ENCODE measurements at places on chromosomes 5 and 9.
A peak's percentile ranks its signal among the peaks of the same experiment; 100 is the strongest.

DNA sequence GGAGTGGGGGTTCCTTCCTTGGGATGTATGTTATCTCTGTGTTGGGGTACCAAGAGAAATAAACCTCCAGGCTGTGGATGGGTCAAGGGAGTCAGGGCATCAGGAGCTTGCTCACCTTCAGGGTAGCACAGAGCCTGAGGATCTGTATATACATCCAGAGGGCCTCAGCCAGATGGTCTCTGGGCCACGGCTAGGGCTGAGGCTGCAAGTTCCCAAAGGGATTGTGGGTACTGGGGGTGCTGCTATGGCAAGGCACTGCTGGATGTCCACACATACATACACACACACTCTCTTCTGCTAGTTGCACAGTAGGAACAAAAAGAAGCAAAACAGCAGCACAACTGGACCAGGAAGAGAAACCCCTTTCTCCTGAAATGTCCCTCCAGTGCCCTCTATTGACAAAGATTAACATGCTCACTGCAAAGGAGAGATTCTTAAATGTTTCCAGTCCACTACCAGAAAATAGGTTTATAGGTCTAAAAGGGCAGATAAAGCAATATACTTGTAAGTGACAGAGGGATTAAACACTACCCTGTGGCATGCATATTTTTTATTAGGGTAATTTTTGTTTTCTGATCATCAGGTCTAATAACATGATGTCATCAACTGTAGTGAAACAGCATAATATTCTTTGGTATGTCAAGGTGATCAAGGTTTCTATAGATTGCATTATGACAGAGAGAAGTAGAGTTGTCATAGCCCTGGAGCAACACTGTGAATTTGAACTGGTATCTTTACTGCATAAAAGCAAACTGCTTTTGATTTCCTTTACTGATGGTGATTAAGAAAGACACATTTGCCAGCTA, 56.3 kb upstream of the KCNN2 start:
- no peak for DNase-seq

- DNase-seq = no peak
Measured at GRCh38 chr9:27549196-27549755, 19.7 kb upstream of the MOB3B start.

DNA sequence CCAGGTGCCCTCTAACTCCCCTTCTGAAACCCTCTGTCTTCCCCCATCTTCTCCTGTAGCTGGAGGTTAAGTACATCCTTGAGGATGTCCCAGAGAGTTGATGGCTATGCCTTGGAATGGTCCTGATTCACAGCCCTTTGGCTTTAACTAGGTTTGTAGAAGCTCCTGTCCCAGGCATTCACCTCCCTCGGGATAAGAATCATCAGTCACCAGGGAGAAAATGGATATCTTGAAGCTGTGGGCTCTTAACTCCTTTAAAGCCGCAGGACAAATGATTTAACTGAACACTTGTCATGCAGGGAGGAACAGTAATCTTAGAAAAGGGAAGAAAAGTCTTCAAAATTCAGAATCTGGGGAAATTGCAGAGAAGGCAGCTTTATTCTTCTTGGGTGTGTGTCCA, 139.9 kb downstream of the PSAT1 start:
- DNase-seq = no peak

DNA sequence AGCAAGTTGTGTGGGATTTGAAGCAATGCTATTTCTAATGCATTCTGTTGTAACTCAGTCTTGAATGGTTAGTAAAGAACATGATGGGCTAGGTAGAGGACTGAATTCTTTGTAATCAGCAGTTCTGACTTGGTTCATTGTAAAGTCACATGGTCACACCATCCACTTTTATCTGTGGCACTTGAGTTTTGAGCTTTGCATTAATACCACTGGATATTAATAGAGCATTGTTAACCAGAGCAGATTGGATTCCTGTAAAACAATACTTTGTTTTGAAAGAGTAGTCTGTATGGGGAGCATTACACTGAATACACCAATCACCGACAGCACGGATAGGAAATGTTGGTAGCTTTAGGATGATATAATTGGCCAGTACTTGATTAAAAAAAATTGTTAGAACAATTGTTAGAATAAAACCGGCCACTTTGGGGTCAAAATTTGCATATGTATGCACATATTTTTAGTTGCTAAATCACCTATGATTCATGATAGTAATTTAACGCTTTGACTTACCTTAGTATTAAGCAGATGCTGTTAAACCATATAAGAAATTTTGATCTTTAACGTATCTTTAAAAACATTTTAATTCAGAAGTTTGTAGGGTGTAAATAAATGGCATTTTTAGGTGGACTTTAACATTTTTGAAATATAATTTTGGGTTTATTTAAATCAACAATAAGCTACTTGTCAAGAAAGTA, 17.4 kb downstream of the SLC12A2 start:
- DNase-seq = no peak

DNA sequence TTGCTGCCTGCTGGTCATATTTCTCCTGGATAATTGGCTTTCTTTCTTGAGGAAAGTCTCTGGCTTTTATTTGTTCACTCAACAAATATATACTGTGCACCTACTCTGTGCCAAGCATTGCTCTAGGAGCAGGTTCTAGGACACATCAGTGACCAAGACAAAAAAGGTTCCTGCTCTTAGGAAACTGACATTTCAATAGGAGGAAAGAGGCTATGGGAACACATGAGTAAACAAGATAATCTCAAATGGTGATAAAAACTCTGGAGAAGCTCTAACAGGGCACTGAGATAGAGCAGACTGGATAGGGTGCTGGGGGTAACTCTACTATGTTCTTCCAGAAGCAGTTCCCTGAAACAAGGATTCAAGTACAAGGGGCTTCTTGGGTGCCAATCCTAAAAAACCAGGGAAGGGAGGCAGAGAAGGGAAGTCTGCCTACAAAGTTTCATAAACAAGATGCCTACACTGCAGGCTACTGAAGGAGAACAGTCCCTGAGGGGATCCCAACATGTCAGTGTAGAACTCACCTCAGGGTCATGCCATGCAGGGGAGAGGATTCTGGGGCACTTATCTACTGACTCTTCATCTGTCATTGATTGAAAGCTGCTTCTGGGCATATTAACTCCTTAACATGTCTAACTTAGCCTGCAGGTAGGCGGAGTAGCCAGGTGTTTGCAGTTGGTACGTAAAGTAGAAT, 181.3 kb downstream of the GRIA1 start:
- DNase-seq = no peak

GRCh38 chr9:1216532-1216931, 166.4 kb downstream of the DMRT2 start:
- DNase-seq = no peak

GRCh38 chr9:123657941-123658340, 272.0 kb downstream of the DENND1A start:
- DNase-seq = no peak

DNA sequence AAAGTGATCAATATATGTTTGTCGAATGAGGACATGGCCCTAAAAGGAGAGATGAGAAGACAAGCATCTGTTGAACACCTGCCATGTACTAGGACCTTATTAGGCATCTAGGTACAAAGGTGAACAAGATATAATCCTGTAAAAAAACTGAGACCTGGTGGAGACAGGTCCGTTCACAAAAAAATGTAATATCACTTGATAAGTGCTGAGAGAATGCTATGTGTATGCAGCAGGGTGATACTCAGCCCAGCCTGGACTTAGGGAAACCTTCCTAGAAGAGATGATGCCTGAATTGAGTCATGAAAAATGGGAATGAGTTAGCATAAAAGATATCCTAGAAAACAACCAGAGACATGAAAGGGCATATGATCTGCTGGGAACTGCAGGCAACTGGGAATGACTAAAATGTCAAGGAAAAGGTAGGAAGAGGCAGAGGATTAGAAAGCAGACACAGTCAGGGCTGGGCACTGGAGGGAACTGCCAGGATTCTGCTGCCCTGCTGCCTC, 108.5 kb downstream of the ADRB2 start:
- no peak for DNase-seq

DNA sequence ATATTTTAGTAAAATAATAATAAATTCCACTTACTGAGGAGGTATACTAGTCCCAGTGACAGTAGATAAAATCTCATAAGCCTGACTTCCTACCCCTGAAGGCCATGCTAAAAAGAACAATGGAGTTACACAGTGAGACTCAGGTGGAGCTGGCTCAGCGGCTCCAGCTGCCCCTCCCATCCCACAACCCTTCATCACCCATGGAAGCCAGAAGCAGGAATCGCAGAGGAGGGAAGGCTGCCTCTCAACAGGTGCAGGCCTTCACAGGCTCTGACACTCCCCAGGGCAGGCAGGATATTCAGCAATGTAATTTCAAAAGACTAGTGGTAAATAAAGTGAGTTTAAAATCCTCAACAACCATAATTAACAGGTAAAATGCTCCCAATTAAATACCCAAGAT, 67.5 kb downstream of the FANCC start:
- DNase-seq = no peak

DNA sequence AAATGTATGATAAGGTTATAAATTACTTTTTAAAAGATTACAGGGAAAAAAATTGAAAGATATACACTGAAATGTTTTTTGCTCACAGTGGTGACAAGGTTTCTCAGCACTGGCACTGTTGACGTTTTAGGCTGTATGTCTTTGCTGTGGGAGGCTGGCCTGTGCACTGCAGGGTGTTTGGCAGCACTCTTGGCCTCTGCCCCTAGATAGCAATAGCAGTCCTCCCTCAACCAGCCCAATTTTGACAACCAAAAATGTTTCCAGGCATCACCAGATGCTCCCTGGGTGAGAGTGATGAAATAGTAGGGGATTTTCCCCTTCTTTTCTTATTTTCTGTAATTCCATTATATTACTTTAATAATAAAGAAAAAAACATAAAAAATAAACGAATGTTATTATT, 3.3 kb downstream of the CD274 start:
- DNase-seq = no peak

- DNase-seq = peak; percentile 82
Measured at GRCh38 chr5:116576053-116576713, 1.6 kb upstream of the SEMA6A start.

GRCh38 chr5:119239119-119239417, 116.8 kb upstream of the TNFAIP8 start:
- DNase-seq = no peak

DNA sequence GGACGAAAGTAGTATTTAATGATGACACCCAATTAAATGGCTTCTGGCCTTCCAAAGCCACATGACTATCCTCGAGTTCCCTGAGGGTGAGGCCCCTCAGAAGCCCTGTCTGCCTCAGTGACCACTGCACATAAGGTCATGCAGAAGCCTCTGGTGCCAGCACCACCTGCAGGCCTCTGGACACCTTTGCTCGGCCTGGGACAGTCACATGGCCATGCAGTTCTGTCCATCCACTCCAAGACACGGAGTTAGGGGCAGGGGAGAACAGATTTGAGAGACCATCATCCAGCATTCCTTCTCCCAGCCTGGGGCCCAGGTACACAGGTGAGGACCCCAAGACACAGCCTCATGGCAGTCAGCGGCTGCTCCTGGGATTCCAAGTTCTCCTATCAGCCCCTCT, 145.0 kb downstream of the ROR2 start:
- DNase-seq = no peak

GRCh38 chr5:180669661-180670060, 20.3 kb upstream of the FLT4 start:
- no peak for DNase-seq

GRCh38 chr5:113050721-113051382, 74.3 kb downstream of the DCP2 start:
- DNase-seq = no peak

- DNase-seq = no peak
Measured at GRCh38 chr5:149172709-149173505, 31.6 kb downstream of the ABLIM3 start.

DNA sequence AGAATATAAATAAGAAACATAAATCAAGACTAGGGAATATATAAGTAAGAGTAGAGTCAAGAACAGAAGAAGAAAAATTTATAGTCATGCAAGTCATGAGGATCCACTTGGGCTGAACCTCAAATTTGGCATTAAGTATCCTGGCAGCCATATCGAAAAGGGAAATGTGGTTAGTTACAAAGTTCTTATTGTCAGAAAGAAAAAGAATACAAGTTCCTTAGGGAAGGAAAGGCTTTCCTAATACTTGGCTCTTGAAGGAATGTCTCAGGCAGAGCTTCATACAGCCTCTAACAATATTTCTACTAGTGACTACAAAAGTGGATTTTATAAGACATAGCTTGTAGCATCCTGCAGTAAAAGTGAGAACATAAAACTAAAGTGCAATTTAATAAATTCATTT, 45.4 kb downstream of the TMEM252 start:
- no peak for DNase-seq

GRCh38 chr5:122870219-122870856, 24.9 kb downstream of the SNX24 start:
- no peak for DNase-seq

GRCh38 chr9:134258828-134259546, 67.3 kb upstream of the RXRA start:
- no peak for DNase-seq

DNA sequence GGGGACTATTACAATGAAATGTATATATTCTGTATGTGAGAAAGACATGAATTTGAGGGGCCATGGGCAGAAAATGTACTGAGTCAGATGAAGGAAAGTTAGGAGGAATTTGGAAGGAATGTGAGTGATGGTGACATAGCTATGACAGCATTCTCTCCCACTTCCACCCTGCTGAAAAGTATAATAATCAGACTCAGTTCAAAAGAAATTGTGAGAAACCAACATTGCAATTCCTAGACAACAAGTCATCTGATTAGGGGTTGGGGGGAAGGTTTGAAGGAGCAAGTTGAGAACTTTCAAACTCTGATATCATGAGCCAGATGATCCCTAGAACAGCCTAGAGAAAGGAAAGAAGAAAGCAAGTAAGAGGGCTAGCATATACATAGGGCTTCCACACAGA, 370.6 kb downstream of the DMRTA1 start:
- no peak for DNase-seq

DNA sequence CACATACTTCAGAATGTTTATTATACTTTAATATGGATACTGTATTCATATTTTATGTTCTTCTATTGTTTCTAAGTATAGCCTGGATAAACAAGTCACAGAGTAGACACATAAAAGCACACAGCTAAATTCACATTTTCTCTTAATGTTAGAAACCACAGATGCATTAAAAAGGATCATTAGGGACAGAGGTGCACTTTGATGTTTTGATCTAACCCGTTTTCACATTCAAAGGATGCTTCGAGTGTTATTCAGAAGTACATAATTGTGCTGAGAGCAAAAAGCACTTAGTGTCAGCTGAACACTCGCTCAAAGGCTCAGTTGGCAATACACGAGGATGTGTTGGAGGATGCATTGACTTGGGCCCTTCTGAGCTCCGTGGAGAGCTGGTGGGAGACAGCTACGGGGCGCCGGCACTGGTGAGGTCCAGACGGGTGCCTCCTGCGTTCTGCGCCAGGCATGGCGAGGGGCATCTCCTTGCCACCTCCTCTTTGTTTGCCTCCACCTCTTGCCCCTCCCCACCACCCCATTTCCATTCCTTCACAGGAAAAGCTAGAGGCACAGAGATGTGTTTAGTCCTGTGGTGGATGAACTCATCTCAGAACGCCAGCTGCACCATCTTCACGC, 35.5 kb downstream of the MED10 start:
- DNase-seq = no peak

DNA sequence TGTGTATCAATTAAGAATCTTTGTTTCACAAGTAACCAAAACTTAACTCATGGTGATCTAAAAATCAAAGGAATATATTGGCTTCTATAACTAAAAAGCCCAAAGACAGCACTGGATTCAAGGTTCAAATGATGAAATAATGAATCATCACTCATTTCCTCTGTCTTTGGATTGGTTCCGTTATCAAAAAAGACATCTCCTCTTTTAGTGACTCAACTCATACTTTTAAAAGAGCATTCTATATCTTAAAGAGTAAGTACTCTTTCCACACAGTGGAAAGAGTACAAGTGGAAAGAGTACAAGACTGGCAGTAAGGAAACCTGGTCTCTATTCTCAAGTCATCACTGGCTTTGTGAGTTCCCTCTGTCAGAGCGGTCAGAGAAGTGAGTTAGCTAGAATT, 141.4 kb upstream of the NMUR2 start:
- DNase-seq = no peak
